GM13977 (cell line): ENCODE measurements at places on chromosomes 6 and 20.
A peak's percentile ranks its signal among the peaks of the same experiment; 100 is the strongest.

DNA sequence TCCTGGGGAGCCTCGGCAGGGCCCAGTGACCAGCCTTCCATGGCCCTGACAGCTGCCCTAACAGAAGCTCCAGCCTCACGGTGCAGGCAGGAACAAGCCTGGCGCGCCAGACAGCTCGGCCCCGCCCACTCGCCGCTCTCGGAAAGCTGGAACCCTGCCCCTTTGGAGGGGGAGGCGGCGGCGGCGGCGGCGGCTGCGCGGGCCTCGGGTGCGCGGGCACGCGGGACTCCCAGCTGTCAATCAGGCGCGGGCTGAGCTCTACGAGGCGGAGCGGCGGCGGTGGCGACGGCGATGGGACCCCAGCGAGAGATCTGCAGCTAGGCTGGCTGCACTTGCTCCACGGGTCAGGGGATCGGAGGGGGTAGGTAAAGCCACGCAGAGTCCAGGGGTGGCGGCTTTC, at the start of gene NRSN1:
TSS of gene NRSN1 (plus strand) at position 236 of the 400 bp plus-strand sequence. CDS start 8,113 bp downstream, outside the sequence.
- DNase-seq: no peak

- no peak for DNase-seq
These were observed 2.0 kb upstream of the ZSCAN26 start for GRCh38 chr6:28264834-28265401.

GRCh38 chr20:46682063-46682821, 7.0 kb downstream of the TP53RK start:
- DNase-seq: no peak

DNA sequence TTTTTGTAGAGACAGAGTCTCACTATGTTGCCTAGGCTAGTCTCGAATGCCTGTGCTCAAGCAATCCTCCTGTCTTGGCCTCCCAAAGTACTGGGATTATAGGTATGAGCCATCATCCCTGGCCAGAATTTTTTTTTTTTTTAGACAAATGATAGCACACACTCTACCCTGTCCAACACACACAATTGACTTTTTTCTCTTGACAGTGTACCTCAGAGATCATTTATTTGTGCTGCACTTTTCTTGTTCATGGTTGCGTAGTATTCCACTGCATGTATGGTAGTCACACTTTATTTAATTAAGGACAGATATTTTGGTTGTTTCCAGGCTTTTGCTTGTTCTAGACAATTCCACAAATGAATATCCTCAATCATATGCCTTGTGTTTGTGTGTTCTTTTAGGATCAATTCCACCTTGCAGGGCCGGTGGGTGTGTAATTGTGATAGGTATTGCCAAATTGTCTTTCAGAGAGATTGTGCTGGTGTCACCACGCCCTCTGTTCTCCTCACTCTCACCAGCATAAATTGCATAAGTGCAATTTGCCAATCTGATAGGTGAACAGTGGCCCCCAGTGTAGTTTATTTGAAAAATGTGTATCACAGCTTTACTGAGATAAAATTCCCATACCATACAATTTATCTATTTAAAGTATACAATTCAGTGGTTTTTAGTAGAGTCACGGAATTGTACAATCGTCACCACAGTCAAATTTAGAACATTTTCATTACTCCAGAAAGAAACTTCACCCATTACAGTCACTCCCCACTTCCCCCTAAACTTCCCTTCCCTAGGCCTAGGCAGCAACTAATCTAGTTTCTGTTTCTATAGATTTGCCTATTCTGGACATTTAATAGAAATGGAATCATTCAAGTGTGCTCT, 20.1 kb downstream of the SRC start:
- peak; percentile 61 for DNase-seq

DNA sequence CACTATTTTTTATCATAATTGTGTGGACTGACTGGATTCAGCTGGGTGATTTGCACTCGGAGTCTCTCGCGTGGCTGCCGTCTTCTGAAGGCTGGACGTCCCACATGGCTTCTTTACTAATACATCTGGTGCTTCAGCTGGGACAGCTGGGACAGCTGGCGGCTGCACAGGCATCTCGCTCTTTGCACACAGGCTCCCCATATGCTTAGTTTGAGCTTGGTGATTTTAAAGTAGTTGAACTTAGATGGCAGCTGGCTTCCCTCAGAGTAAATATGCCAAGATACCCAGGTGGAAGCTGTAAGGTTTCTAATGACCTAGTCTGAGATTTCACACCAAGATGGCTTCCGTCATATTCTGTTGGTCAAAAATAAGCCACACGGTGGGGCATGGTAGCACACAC, 38.7 kb upstream of the PPP1R3G start:
- DNase-seq: no peak

DNA sequence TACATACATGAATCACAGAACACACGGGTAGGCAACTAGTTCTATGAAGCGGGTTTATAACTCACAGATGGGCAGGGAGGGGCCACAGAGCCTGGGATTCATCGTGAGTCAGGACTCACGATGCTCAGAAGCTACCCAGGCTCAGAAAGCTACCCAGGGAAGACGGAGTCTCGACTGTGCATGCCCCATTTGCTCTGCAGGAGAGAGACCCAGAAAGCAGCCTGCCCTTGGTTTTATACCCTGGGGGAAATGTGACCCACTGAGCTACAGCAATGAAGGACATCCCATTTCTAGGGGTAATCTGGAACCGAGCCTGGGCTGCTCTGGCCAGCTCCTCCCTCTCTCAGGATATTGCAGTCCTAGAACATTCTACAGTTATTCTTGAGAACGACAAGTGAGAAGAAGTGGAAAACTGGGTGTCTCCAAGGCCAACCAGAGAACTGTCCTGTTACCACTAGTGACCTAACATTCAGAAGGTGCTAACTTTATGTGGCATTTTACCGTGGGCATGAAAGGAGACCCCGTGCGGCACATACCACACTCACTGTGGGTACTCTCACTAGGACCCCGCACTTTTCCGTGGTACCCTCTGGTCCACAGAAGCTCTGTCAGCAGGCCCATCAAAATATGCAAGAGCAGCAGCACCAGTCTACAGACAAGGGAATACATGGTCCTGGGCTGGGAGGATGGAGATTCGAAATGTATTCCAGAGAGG, 201.9 kb upstream of the PMEPA1 start:
- DNase-seq: no peak

DNA sequence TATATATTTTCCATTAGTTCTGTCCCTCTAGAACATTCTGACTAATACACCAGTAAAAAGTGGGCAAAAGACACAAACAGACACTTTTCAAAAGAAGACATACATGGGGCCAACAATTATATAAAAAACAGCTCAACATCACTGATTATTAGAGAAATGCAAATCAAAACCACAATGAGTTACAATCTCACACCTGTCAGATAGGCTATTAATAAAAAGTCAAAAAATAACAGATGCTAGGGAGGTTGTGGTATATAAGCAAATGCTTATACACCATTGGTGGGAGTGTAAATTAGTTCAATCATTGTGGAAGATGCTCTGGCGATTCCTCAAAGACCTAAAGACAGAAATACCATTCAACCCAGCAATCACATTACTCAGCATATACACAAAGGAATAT, 1707.8 kb downstream of the GRIK2 start:
- DNase-seq: no peak

DNA sequence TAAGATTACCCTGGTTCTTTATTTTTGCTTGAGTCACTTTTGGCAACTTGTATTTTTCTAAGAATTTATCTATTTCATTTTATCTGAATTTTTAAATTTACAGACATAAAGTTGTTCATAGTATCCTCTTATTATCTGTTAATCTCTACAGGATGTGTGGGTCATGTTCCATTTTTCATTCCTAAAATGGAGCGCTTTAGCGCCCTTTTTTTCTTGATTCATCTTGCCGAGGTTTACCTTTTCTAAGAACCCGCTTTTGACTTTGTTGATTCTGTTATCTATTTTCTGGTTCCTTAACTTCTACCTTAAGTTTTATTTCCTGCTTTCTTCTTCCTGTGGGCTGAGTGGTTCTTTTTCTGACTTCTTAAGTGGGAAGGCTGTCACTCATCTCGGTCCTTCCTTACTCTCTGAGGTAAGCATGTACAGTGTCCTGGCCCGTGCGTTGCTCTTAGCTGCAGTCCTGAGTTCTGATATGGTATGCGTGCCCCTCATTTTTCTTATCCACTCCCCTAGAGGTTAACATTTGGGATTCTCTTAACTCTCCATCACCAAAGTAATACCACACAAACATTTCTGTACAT, 399.8 kb downstream of the CDC5L start:
- no peak for DNase-seq

- DNase-seq: no peak
These were observed 9.0 kb downstream of the TOMM6 start for GRCh38 chr6:41796474-41796873.

GRCh38 chr6:118594877-118595276, 46.8 kb downstream of the PLN start:
- DNase-seq: no peak

DNA sequence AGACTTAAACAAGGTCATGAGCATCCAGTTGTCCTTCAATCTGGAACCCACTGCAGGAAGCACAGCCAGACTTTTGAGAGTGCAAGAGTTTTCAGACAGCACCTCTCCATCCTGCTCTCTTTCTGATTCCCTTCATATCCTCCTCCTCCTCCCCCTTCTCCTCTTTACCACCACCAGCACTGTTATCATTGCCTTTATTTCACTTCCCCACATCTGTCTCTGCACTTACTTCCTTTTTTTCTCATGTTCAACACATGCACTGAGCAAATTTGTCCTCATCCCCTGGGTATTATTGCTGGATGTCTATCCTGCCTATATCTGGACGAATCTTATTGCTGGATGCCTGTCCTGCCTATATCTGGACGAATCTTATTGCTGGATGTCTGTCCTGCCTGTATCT, 554.8 kb downstream of the DHX35 start:
- no peak for DNase-seq

GRCh38 chr6:39003072-39003471, 45.5 kb upstream of the GLP1R start:
- no peak for DNase-seq
